ENCODE measurements at places on chromosomes 5 and 9.

DNA sequence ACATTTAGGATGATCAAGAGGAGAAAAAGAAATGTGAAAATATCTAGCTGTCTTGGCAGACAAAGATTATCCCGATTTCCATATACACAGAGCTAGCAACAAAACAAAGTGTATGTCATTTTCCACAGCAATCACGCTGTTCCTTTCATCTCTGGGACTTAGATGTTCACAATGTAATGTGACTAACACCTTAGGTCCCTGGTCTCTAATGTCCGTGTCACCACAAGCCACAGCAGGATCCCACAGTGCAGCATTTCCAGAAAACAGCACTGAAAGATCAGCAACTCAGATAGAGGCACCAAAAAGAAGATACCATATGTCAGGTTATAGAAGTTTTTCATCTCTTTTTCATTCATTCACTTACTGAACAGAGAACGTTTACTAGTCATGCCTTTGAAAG, 118.0 kb upstream of the TNPO1 start:
- DNase-seq: no peak

DNA sequence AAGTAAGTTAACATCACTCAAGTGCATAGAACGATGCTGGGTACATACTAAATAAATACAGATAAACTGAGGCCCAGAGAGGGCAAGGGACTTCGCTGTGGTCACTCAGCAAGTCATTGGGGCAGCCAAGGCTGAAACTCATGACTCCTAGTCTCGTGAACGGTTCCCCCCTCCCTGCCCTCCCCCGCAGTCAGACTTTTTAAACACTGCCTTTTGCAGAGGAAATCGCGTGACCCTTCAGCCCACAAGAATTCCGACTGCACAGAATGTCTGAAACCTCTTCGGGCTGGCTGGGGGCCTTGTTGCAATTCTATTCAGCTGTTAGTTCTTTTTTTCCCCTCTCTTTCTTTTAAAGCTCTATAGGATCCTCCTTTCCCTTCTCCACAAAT, 28.1 kb downstream of the NEK6 start:
- no peak for DNase-seq

DNA sequence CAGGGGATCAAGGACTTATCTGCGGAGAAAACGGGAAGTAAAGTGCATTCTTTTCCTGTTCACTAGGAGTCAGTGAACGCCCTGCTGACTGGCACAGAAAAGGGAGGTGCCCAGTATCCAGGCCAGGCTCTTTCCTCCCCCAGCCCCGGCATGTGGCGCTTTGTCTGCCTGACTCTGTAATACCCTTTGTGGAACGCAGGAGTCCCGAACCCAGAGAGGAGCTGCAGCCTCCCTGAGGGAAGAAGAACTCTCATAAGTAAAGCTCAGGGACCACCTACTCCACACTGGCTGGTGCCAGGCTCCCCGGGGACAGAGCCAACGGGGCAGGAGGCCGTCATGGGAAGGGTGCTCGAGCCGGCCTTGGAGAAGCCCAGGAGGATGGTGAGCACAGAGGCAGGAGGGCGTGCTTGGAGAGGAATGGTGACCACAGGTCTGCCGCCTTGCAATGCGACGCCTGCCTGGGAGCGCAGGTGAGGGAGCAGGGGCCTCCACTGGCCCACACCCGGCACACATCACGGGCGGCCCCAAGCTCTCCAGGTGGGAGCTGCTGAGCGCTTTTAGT, 31.5 kb downstream of the VAV2 start:
- no peak for DNase-seq

DNA sequence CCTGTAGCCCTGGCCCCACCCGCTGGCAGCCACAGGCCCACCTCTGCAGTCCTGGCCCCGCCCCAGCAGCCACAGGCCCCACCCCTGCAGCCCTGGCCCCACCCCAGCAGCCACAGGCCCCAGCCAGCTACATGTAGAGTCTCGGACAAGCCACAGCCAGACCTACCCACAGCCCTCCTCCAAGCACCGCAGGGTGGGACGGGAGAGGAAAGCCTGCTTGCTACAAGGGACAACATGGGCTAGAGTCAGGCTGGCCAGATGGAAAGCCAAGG, 49.5 kb upstream of the SARDH start:
- no peak for DNase-seq

DNA sequence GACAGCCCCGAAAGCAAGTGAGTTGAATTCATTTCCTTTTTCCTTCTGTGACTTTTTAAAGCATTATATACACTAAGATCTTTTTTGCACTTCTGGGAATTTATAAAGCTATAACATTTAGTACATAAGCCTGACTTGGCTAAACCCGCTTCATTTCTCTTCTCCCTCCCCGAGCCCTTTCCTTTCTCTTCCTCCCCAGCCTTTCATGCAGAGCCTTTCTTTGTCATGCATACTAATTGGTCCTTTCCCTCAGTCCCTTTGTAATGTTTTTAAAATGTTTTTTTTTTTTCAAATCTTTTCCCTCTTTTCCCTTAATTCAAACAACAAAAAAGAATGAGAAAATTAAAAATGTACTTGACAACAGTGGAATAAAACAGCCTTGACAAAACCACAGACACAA, 246.4 kb downstream of the PSAT1 start:
- DNase-seq: no peak

- DNase-seq: peak; percentile 32
Measured at GRCh38 chr5:67206929-67207328, 10.3 kb upstream of the CD180 start.

GRCh38 chr5:137566118-137566541, 67.0 kb upstream of the SPOCK1 start:
- no peak for DNase-seq

DNA sequence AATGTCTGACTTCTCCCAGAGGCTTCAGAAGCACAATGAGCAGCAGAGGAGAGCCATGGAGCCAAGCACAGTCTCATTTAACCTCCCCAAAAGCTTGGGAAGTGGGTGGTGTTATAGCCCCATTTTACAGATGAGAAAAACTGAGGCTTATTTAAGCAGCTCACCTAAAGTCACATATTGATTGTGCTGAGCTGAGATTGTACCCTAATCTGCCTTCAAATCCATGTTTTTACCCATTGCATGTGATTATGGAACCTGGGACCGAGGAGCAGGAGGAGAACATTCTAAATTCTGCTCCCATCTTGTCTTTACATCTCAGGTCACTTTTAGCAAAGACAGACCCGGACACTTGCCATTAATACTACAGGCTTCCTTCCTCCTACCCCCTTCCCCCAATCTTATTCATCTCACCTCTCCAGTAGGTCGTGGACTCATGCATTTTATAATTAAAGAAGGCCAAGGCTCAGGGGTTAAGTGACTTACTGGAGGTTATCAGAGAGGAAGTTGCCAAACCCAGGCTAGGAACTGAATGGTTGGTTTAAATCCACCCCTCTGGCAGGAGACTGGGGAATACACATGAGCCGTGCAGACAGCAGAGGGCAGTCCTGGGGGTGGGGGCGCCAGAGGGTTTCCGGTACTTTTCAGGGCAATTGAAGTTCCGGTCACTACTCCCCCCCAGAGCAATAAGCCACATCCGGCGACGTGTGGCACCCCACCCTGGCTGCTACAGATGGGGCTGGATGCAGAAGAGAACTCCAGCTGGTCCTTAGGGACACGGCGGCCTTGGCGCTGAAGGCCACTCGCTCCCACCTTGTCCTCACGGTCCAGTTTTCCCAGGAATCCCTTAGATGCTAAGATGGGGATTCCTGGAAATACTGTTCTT, 51.0 kb upstream of the IL17B start:
- DNase-seq: no peak

- DNase-seq: no peak
Measured at GRCh38 chr5:84885485-84886258, 501.0 kb upstream of the EDIL3 start.
